ENCODE measurements at places on chromosomes 2 and 18. TPM values are rescaled to one million over a fixed set of nuclear protein-coding genes. Genes with fewer than 3 reads are reported as not detected.
A peak's percentile ranks its signal among the peaks of the same experiment; 100 is the strongest.

DNA sequence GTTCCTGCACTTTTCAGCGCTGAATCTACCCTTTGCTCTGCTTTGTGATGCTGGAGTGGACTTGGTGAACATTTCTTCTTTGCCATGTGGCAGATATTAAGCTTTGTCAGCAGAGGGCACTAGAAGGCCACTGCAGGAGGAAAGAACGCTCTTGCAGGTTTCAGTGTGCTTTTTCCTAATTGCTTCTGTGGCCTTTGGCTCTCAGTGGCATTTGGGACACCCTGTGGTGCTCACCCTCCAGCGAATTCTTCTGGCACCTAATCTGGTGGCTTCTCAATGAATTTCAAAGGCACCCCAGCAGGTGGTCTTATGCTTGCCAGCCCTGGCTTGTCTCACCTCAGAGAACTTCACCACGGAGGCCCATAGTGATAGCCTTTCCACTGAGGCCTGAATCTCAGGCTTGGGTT is 146.7 kb downstream of the MYO3B start:
- peak; percentile 7 for DNase-seq

- DNase-seq: no peak
These were observed 7.7 kb downstream of the DNMT3A start for GRCh38 chr2:25333981-25334380.

DNA sequence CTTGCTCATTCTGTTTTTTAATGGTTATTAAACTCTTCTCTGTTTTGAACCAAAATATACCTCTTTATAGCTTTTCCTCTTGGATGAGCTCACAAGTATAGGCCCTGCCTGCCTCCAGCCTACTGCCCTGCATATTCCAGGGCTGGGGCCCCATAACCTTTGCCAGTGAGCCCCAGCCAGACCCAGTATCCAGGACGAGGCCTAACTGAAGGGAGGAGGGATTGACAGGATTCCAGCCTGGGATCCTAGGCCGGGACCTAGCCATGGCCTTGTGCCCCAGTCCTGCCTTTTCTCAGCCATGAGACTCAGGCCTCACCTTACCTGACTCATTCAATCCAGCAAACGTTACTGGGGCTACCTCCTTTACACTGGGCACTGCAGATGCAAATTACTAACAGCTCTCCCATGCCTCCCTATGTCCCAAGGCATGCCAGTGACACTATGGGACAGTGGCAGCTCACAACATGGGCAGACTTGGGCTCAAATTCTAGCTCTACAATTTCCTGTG is 159.2 kb downstream of the DDX1 start:
- DNase-seq: no peak

DNA sequence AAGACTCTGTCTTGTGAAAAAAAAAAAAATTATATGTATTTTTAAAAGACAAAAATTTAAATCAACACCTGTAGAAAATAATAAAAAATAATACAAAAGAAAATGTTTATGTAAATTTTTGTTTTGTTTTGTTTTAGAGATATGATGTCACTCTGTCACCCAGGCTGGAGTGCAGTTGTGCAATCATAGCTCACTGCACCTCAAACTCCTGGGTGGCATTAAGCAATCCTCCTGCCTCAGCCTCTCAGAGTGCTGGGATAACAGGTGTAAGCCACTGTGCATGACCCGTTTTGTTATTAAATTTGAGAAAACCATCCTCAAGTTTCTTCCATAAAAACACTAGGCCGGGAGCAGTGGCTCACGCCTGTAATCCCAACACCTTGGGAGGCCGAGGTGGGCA is 56.2 kb upstream of the B3GNT7 start:
- no peak for DNase-seq

DNA sequence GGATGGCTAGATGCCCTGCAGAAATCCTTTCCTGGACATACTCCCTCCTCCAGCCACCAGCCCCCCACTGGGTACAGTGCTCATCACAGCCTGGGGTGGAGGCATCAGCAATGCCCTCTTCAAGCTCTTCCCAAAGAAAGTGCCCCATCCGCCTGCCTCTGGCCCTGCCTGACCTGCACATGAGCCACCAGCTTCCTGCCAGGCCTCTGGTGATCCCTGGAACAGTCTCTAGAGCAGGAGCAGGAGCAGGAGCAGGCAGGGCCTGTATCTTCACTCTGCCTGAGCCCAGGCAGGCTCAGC is 54.1 kb upstream of the CAB39 start:
- no peak for DNase-seq

DNA sequence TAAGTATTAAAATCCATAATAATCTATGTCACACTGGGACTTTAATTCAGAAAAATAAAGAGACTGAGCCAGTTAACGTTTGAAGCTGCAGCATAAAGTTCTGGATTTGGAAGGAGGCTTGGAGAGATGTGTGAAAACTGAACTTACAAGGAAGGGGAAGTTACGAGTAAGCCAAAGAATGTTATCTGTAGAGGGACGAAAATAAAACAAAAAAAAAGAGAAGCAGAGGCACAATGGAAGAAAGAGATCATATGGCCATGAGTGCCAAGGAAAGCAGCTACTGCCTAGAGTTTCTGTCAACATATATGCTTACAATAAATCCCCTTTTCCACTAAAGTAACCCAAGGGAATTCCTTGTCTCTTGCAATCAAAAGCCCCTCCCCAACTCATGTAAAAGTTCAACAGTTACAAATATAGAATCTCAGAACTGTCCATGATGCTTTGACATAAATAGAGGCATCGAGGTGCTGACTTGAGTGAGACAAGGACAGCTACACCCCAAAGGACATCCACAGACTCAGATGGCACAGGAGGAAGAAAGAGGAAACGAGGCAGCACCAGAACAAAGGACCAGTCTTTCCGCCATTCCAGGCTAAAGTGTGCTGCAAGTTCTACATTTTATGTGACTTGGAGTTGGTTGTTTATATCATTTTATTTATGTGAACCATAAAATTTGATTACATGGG is 16.1 kb upstream of the ARL5A start:
- no peak for DNase-seq

DNA sequence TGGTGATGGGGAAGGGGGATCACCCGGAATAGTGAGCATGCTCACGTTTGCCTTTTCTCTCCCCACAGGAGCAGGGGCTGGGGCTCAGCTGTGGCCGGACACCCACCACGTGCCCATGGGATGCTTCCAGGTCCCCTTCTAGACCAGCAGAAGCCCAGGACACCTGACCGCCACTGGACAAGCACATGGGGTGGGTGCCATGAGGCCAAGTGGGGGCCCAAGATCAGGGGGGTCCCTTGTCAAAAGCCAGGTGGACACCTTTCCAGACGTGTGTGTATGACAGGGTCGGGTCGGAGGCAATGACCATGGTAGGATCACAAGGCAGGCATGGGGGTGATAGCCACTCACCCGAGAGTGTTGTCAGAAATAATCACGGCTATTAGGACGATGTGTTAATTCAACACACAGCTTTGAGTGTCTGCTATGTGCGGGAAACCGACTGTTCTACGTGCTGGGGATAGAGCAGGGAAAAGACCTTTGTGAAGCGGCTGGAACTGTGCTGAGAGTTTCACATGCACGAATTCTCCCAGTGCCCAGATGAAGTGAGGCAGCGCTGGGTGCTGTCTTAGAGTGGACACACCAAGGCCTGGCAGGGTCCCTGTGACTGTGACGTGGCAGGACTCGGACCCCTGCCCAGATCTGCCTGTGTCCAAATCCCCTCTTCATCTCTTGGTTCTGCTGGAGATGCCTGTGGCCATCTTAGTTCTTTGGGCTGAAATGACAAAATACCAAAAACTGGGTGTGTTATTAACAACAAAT is 244.7 kb downstream of the NDUFA10 start:
- no peak for DNase-seq

DNA sequence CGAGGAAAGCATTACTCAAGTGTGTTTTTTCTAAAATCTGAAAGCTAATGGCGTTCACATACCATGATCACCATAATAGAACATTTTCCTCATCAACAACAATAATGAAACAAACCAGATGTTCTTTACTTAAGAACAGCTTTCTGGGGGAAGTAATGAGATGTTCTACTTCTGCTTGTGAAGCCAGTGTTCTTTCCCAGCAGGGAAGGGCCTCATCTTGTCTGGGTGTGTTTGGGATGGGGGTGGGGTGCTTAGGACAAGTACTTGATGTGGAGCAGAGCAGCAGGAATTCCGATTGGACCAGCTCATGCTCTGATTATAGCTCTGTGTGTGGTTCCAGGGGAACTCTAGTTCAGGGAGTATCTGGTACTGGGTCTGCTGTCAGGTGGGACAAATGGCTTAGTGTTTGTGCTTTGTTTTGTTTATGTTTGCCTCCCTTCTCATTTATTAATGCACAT is 163.0 kb upstream of the NOSTRIN start:
- DNase-seq: no peak

DNA sequence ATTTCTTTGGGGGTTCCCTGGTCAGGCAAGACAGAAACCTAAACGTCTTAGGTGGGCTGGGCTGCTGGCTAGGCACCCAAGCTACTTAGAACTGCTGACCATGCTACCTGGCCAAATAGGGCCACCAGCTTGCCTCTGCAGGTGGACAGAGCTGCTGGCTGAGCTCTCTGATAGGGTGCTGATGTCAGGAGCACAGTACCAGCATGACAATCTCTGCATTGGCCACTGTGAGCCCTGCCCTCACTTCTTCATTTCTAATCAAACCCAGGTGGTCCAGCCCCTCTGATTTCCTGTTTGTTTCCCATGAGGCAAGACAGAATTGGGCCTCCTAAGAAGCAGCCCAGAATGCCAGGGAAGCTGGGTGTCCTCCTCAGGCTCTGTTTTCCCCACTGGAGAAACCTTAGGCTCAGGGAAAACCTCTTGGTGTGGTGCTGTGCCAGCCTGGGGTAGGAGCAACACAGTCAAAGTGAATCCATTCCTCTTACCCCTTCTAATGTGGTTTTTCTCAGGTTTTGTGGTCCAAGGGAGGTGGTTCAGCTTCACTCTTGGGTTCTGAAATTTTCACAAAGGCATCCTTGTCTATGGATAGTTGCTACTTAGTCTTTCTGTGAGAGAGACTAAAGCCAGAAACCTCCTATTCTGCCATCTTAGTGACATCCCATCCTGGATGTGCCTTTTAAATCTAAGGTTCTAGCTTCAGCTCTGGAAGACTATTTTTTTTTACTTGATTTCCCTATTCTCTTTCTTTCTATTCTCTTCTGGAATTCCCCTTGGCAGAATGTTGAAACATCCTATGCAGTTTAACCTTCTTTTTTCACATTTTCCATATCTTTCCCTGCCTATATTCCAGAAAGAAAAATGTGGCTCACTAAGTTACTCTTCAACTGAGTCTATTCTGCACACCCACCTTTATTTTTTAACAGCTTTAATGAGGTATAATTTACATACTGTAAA is 15.2 kb downstream of the SP100 start:
- DNase-seq: no peak

DNA sequence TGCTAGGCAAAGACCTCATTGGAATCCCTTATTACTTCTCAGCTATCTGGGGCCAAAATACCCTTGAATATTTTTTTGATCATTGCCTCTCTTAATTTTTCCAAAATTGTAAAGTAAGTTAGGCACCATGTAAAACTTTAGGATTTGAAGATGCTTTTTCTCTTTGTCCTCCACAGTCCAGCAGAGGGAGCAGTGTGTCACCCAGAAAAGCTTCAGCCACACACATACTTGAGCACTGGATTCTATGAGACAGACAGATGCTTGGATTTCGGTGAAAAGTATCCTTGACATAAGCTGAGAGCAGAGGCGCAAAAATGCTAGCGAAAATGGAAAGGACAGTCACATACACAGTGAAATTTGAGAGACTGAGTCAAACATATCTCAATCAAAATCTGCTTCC is 74.7 kb upstream of the KCNJ3 start:
- peak; percentile 4 for DNase-seq

DNA sequence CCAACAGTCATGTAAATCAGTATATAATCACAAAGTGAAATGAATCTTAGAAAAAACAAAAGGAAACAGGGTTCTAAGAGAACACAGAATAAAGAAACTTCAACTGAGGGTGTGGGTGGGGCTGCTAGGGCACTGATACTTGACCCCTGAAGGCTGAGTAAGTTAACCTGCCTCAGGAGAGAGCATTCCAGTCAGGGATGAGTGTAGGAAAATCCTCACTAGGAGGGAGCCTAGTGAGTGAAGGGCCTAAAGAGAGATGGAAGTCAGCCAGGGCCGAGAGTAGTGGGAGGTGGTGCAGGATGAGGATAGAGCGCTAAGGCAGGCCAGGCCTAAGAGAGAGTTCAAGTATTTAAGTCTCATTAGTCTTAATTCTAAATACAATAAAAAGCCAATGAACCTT is 342.6 kb downstream of the SATB2 start:
- DNase-seq: no peak

- DNase-seq: no peak
These were observed 75.5 kb downstream of the KYNU start for GRCh38 chr2:142952793-142953494.

- no peak for DNase-seq
These were observed 231.4 kb upstream of the RGPD4 start for GRCh38 chr2:107595285-107595684.

DNA sequence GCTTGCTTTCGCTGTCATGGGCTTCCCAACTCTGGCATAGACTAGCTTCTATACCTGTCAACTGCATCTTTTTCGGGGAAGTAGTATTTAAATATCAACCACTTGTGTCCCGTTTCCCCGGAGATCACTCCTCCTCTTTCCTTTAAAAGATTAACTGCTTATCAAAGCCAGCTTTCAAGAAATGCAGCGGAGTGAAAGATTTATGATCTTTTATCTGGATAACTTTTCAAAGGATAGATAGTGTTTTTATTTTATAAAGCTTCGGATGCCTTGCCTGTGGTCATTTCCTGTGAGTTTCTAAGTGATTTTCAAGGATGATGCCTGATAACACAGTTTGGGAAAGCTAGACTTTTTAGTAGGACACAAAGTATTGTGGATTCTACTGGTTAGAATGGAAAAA is 2.9 kb upstream of the IGFBP5 start:
- no peak for DNase-seq

SULT1C4 gene
- not detected for total RNA-seq

DNA sequence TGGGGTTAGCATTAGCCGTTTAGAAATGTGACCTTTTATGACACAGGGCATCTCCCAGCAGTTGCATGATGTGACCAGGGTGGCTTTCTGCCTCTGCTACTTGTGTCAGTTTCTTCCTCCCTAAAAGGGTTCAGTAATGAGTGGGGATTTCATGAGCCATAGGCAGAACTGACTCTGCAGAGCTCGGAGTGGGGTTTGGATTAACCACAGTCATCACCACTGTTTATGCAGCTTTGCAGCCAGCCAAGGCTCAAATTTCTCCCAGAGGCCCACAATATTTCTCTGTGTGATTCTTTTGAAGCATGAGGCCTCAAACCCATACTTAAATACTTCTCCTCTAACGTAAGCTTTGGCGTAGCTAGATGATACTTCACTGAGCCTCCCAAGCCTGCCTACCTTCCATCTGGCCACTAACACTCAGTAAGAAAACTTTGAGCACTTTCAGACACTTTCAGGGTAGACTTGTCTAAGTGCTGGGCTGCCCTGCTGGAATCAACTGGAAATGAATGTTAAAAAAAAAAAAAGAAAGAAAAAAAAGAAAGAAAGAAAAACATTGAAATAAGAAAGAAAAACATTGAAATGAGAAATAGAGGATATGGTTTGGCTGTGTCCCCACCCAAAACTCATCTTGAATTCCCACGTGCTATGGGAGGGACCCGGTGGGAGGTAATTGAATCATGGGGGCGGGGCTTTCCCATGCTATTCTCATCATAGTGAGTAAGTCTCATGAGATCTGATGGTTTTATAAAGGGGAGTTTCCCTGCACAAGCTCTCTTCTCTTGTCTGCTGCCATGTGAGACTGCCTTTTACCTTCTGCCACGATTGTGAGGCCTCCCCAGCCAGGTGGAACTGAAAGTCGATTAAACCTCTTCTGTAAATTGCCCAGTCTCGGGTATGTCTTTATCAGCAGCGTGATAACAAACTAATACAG is 11.5 kb upstream of the LAPTM4A start:
- DNase-seq: peak; percentile 67

- no peak for DNase-seq
These were observed 3.1 kb downstream of the APOB start for GRCh38 chr2:21040468-21041377.

All from MG63 (cell line).